Umbilical cord (tissue), 2 donors: ENCODE measurements at places on chromosomes 6 and 20.

DNA sequence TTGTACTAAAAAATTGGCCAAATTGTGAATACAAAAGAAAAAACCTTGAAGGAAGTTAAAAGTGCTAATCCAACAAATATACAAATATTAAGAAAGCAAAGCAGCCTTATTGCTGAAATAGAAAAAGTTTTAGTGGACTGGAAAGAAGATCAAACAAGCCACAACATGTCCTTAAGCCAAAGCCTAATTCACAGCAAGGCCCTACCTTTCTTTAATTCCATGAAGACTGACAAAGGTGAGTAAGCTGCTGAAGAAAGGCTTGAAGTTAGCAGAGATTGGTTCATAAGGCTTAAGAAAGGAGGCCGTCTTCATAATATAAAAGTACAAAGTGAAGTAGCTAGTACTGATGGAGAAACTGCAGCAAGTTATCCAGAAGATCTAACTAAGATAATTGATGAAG, 53.5 kb downstream of the TINAG start:
- DNase-seq = no peak

GRCh38 chr20:47262365-47263013, 94.0 kb downstream of the ZMYND8 start:
- DNase-seq = no peak

DNA sequence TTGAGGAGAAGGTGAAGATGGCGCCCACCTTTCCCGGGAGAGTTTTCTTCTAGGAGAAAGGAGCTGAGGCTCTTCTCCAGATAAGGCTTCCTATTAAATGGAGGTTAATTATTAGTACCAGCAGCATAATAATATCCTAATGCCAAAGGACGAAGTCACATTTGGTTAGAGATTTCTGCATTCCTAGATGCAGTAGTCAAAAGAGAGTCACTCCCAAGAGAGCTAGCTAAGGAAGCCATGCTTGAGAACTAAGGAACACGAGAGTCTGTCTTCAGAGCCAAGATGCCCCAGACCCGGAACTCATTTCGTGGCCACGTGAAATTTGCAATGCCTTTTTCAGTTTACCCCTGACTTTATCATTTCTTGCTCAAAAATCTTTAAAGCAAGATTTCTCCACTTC, 132.7 kb downstream of the TSHZ2 start:
- DNase-seq = no peak

- DNase-seq = no peak
Observed at GRCh38 chr6:149867876-149868640, 3.9 kb upstream of the LRP11 start.

DNA sequence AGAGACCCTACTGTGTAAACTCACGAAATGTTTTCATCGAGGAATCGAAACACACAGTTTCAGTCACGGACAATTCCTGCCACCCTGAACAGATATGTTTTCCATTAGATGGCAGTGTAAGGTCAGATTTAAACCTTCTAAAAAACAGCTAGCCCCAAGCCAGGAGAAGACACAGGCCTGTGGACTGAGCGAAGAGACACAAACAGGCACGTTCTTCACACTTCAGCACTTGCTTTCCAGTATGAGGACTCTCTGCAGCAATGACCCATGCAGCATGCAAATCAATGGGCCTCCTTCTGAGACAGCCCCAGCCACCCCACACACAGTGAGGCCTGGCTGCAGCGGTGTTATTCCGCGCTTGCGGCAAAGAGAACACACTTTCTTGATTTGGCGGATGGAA, 31.9 kb downstream of the HUS1B start:
- peak; percentile 19 for DNase-seq

GRCh38 chr6:141521440-141521839, 611.3 kb upstream of the GJE1 start:
- no peak for DNase-seq

DNA sequence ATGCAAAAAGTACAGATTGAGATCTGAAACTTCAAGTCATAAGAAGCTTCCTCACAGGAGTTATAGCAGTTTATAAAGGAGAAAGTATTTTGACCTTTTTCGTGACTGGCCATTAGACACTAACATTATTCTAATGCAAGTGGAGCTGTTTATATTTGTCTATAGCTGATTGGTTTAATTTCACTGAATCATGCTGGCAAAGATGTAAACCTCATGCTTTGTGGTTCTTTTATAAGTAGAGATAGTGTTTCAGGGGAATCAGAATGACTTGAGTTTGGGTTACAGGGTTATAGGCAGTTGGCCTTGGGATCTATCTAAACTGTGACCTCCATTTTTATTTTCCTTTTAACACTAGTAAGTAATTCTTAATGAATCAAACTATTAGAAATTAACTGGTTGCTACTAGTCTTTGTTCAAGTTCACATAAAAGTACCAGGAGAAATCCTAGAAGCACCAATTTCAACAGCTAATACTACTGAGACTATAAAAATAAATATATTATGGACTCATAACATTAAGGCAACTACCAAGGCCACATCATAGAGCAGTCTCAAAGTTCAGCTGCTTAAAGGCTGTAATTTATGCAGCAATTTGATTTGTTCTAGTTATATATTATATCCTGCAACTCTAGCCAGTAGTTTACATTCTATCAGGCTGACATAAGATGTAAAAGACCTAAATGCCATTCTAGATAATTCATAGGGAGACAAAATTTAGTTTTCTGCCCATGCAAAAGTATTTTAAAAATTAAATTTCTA, 94.0 kb downstream of the RNGTT start:
- DNase-seq = no peak

- no peak for DNase-seq
Observed at GRCh38 chr6:129455126-129455769, 254.7 kb downstream of the ARHGAP18 start.

DNA sequence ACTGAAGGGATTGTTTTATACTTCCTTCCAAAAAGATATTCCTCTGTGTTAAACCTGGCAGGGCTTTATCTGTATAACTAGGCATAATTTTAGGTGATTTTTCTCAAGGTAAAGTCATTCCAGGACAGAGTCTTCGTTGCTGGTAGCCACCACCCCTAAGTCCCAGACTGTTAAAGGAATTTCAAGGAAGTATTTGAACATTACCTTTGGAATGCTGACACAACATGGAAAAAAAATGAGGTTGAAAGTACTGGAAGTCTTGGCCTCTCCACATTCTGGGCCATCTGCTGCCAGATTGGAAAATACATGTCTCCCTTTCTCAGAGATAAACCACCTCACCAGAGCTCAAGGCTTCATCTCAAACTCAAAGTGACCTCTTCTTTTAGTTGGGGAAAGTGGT, 27.0 kb upstream of the ETV7 start:
- no peak for DNase-seq

DNA sequence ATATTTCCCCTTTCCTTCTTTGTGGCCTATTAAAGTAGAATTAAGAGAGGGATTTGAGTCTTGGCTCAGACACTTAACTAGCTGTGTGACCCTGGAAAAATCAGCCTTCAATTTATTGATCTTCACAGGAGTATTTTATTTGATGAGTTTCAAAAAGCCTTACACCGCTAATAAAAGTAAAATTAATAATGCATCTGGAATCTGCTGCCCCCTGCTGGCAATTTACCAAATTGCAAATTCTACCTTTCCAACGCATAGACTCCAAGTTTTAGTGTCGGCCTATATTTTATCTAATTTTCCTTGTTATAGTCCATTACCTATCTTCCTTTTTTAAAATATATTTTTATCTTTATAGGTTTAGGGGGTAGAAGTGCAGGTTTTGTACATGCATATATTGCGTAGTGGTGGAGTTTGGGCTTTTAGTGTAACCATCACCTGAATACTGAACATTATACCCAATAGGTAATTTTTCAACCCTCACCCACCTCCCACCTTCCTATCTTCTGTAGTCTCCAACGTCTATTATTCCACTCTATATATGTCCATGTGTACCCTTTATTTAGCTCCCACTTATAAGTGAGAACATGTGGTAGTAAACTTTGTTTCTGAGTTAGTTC, 46.3 kb downstream of the GOPC start:
- peak; percentile 42 for DNase-seq

DNA sequence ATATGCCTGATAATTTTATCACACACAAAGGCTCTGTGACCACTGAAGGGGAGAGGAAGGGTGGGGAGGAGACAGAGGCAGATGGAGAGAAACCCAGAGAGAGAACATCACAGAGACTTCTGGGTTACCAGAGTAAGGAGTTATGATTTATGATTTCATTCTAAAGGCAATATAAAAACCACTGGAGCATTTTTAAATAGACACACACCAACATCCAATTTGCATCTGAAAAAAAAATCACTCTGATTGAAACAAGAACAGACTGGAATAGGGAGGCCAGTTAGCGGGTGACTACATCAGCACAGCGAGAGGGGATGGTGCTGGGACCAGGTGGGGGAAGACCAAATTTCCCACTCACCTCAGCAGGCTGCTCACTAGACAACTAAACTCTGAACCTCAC, 104.8 kb downstream of the AGPAT4 start:
- no peak for DNase-seq

DNA sequence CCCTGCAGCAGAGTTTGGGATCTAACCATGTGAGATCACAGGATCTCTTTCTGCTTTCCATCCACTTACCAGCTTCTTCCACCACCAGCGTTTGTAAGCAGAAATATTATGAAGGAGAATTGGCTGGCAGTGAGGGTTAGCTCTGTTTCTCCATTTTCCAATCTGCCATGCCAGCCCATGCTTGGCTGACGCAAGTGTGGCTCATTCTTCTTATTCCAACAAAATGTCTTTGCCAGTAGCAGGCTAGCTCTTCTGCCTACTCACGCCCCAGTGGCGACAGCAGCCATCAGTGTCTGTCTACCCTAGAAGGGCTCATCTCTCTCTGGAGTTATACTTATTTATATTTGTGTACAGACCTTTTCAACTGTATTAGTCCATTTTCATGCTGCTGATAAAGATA, 286.2 kb downstream of the FARS2 start:
- DNase-seq = no peak

DNA sequence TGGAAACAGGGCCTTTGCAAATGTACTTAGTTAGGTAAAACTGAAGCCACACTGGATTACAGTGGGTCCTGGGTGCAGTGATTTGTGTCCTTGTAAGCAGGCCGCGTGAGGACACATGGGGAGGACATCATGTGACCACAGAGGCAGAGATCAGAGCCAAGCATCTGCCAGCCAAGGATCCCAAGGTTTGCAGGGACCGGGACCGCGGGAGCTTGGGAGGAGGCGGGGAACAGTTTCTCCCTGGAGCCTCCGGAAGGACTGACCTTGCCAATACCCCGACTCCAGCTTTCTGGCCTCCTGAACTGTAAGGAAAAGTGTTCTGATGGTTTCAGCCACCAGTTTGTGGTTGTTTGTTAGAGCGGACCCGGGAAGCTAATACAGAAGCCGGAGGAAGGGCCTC, 500.9 kb downstream of the PREX1 start:
- DNase-seq = no peak

DNA sequence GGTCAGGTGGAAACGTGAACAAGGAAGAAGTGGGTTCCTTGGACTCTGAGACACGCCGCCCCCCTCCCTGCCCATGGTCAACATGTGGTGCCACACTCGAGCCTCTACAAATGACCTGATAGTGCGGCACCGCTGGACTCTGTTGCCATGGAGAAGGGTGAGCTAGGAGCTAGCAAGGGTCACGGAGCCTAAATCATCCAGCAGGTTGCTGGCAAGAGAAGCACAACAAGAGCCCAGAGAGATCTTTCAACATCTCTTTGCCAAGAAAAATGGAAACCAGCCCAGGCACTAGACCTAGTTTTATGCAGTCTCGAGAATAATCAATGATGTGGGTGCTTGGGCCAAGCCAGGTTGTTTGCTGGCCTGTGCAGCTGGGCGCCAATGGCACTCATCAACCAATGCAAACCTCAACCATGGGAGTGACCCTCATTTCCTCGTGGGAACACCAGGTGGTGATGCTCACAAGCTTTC, 69.5 kb downstream of the NOL4L start:
- DNase-seq = no peak

DNA sequence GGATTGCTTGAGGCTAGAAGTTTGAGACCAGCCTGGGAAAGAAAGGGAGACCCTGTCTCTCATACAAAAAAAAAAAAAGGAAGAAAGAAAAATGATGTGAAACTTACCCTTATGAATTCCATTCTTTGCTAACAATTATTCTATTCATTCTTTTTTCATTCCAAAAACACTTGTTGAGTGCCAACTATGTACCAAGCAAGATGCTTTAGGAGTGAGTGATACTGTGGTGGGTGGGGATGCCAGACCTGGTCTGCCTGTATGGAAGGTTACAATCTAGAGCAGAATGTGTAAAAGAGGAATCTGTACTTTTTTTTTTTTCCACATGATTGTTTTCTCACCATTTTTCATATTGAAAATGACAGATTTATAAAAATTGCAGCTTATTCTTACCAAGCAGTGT, 73.8 kb upstream of the TULP1 start:
- DNase-seq = no peak

- no peak for DNase-seq
Observed at GRCh38 chr20:24432046-24432442, 37.4 kb upstream of the SYNDIG1 start.

DNA sequence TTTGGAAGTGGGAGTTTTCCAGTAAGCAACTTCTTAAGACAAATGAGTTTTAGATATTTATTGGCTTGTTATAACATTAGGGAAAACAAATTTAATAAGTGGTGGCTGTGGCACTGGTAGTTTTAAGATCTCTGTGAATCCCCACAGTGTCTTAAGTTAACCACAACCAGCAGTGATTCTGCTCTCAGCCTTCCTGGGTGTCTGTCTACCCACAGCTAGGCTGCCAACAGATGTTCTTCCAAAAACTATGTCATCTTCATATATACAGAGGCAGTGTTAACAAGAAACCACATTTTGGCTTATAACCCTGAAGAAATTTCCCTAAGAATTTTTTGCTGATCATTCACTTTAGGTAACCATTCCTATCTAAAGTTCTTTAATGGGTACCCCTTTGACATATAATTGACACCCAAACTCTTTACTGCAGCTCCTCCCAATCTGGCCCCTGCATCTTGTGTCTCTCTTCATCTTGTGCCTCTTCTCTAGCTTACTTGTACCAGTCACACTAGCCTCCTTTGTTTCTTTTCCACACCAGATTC, 52.7 kb downstream of the TOP1 start:
- DNase-seq = no peak

- DNase-seq = peak; percentile 75
Observed at GRCh38 chr20:34363465-34364222, 571 bp downstream of the ITCH start.

DNA sequence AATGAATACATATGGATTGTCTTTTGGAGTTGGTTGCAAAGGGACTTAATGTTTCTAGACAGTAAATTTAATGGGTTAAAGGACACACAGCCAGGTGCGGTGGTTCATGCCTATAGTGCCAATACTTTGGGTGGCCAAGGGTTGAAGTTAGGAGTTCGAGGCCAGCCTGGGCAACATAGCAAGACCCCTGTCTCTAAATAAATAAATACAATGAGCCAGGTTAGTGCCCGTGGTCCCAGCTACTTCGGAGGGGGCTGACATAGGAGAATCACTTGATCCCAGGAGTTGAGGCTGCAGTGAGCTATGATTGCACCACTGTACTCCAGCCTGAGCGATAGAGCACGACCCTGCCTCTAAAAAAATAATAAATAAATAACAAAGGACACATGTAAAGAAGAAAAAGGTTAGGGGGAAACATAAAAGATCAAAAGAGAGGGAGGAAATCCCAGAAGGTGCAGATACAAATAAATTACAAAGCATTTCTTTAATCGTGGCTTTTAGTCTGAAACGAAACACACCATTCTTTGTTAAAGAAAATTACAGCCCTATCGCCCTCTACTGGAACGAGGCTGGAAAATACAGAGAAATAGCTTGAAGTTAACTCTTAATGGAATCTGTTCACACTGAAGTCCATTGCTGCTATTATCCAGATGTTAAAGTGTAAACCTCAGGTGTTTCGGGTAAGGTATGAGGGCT, 42.6 kb upstream of the SCML4 start:
- peak; percentile 30 for DNase-seq

- DNase-seq = no peak
Observed at GRCh38 chr6:133741375-133741861, 147.5 kb upstream of the TCF21 start.

GRCh38 chr6:68726337-68726736, 91.3 kb downstream of the ADGRB3 start:
- DNase-seq = peak; percentile 59
